M059J (cell line): ENCODE measurements at places on chromosomes 1 and 21.
A peak's percentile ranks its signal among the peaks of the same experiment; 100 is the strongest.

- peak; percentile 36 for DNase-seq
Measured at GRCh38 chr1:15758343-15758931, at the start of gene FBLIM1. Gene FBLIM1, plus strand, starts transcription at chr1:15758795. Its CDS starts 6,189 bp downstream, at chr1:15764984.

GRCh38 chr1:244019982-244020485 is 31.0 kb upstream of the ZBTB18 start:
- DNase-seq: peak; percentile 12

- DNase-seq: peak; percentile 32
Measured at GRCh38 chr1:180581635-180582039, 22.9 kb downstream of the OVAAL start.

DNA sequence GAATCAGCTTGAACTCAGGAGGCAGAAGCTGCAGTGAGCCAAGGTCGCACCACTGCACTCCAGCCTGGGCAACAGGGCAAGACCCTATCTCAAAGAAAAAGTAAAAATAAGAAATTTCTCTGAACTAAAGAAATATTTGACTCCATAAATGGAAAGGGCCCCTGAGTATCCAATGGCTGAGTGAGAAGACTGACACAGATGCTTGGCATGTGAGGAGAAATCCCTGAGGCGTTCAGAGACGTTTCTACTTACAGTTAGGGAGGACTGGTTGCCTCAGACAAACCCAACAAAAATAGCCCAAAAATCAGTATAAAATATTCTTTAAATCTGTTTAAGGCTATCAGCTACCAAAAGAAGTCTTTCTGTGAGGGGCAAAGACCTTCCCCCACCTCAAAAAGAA is 3.0 kb upstream of the SUMO3 start:
- peak; percentile 70 for DNase-seq

DNA sequence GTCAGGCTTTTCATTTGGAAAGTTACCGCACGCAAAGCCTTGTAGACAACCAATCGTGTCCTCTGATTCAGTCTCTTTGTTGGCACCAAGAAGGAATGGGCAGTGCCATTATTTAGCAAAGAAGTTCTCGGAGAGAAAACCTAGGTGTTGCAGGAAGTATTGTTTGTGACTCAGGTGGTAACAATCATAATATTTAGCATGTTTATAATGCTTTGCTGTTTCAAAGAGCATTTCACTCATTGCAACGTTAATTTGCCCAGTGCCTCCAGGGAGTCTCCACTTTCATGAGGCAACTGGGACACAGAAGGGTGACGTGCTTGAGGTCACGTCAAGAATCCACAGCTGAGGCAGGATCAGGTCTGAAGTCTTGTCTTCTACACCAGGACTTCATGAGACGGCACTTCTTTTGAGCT is 31.4 kb downstream of the STPG1 start:
- no peak for DNase-seq

DNA sequence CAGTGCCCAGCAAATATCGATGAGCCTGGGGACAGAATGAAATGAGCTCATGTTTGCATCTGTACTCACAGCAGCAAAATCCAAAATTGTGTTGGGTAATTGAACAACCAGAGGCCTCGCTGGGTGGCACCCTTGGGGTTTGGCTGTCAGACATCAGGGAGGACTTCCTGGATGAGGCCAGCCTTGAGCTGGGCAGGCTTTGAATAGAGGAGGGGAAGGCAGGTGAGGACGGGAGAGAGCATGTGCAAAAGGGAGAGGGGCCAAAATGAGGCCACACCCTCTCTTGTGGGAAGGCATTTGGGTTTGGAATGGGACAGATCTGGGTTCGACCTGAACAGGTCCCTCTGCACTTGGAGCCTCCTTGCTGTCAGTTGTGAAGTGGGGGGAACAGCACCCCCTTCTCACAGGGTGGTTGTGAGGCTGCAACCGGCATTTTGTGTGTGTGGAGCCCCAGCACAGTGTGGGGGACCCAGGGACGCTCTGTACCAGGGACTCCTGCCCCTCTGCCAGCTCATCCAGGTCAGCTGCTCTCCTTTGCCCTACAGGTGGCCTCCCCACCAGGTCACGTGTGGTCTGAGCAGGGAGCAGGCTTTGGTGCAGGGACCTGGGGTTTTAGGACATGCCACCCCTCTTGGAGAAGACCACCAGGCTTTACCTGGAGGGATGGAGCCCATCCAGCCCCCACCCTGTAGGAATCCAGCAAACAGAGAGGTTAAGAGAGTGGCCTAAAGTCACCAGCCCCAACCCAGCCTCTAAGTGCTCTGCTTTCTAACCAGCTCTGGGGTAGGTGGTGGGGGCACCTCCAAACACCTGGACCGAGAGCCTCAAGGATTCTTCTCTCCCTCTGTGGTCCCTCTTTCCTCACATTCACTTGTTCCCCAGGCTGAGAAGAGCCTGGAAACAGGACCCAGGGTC is 521.8 kb downstream of the PTPRU start:
- no peak for DNase-seq
